ENCODE measurements at places on chromosomes 3 and 15. TPM values are rescaled to one million over a fixed set of nuclear protein-coding genes. Genes with fewer than 3 reads are reported as not detected.
A peak's percentile ranks its signal among the peaks of the same experiment; 100 is the strongest.

PP2D1 gene
- not detected for total RNA-seq

MLF1 gene
- 6.6 TPM for total RNA-seq

PLD1 gene
- total RNA-seq: 27.9 TPM

ZMYND10 gene
- 1.1 TPM for total RNA-seq

OXTR gene
- total RNA-seq: 0.23 TPM

CYP1A1 gene
- total RNA-seq: not detected

CILP gene
- not detected for total RNA-seq

SPINT1 gene
- total RNA-seq: 2.4 TPM

SEMA3F gene
- total RNA-seq: 4.4 TPM

TSC22D2 gene
- total RNA-seq: 5.1 TPM

FGF7 gene
- 0.20 TPM for total RNA-seq

SERPINI1 gene
- total RNA-seq: 1.5 TPM

CCNB2 gene
- 81.1 TPM for total RNA-seq

STAC gene
- 11.3 TPM for total RNA-seq

P2RY14 gene
- total RNA-seq: not detected

DNA sequence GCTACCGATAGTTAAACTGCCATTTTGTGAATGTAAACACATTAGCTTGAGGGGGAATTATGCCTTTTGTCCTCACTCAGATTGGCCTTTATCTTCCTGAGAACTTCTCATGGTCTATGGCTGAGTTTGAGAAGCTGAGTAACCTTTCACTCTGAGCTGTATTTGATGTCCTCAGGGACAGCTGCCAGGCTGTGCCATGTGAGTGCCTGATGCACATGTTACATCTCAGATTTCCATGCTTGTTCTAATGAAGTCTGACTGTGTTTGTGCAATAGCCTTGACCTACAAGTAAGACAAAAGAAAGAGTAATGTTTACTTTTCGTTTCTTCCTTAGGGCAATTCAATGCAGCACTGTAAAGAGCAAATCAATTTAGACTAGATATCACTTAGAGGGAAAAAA, 44.1 kb upstream of the ARL6 start:
- no peak for DNase-seq

GRCh38 chr3:36678216-36679013, 85.9 kb downstream of the DCLK3 start:
- no peak for DNase-seq

DNA sequence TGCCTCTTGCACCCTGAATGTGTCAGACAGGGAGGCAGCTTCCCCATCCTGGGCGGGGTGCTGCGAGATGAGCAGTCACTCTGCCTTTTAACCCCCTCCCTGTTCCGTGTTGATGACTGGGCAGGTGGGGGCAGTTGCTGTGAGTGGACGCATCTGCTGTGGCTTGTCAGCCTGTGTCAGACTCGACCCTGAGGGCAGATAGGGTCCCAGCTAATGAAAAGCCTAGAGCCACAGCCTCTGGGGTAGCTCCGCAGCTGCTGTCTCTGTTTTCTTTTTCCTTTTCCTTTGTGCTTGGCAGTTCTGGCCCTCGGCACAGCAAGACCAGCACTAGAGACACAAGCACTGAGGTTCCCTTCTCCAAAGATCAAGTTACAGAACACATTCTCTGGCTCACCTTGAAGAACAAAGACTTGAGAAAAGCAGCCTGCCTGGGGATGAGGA, 43.0 kb upstream of the GLCE start:
- no peak for DNase-seq

DNA sequence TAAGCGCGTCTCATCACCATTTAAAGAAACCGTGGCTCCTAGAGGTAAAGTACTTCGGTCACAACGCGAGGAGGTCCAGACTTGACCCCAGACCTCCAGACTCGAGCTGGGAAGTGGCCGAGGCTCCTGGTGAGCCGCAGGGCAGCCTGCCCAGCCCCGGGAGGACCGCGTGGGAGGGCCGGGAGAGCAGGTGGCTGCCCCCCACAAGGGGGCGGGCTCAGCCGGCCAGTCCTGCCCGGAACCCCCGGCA, at the start of gene SLC27A2:
SLC27A2 (plus strand) TSS at position 228 of the 250 bp plus-strand sequence. CDS start 232 bp downstream, outside the sequence.
- DNase-seq: no peak

DNA sequence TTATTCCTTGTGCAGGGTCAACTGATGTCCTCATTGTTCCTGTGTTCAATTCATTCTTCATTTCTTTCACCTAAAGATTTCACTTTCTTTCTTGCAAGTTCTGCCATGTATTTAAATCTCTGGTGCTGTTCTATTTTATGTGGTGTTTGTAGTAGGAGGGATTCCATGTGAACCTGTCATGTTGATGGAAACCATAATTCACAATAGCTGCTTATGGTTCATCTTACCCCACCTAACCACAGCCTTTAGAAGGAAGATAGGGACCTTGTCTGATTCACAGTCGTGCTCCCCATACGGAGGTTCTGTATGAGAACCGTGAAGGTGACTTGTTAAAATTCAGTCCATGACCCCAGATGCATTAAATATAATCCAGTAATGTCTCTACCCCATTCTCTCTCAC, 21.9 kb downstream of the SLCO2A1 start:
- DNase-seq: no peak

- DNase-seq: no peak
Observed at GRCh38 chr3:57985176-57985983, 22.8 kb upstream of the FLNB start.

- DNase-seq: no peak
Observed at GRCh38 chr15:25410649-25411048, 28.2 kb downstream of the UBE3A start.

- peak; percentile 18 for DNase-seq
Observed at GRCh38 chr15:69338535-69339213, 40.0 kb downstream of the PAQR5 start.

- DNase-seq: no peak
Observed at GRCh38 chr15:100869151-100869999, 10.3 kb upstream of the ALDH1A3 start.

DNA sequence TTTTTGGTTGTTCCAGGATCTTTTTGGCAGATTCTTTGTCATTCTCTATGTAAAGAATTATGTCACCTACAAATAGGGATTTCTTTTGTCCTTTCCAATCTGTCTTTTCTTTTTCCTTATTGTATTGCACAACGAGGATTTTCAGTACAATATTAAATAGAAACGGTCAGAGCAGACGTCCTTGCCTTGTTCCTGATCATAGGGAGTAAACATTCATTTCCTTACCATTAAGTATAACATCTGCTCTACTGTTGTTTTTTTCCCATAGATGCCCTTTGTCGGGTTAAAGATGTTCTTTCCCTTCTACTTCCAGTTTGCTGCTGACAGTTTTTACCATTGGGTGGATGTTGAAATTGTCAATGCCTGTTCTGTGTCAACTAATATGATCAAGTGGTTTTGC, 528.4 kb downstream of the OCA2 start:
- DNase-seq: no peak

GRCh38 chr15:36370731-36371112, 208.7 kb upstream of the CDIN1 start:
- DNase-seq: peak; percentile 11

- DNase-seq: no peak
Observed at GRCh38 chr3:339351-339750, 142.8 kb downstream of the CHL1 start.

- no peak for DNase-seq
Observed at GRCh38 chr3:42752441-42752840, 20.6 kb downstream of the CCDC13 start.

DNA sequence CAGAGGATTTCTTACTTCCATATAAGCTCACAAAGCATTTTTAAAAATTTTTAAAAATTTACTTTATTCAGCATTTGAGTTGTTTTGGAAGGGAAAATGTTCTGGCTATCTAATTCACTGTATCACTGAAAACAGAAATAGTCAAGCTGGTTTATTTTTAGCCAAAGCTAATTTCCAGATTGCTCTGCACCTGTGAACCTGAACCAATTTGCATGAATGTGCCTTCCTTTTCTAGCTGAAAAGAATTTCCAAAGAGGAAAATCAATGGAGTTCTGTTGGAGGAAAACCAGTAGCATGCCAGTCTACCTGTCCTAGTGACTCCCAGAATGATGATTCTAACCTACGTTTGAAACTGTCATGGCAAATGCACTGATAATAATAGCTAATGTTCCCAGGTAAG, 134.2 kb upstream of the LIPC start:
- DNase-seq: no peak

- no peak for DNase-seq
Observed at GRCh38 chr3:152319256-152319655, 50.5 kb downstream of the MBNL1 start.

DNA sequence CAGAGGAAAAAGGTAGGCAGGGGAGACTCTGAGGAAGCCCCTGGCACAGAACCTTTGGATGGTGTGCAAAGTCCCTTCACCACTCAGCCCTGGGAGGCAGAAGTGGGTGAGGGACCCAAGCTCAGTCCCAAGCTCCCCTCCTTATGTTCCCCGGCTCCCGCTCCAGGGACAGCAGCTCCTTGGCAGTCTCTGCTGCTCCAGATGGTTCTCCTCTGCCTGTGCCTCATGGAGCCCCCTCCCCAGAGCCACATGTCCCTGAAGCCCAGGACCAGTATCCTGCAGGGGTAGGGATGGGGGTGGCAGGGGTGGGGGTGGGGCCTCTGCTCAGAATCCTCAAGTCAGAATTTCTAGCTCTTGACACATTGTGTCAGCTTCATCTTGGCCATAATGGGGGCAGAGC, 8.0 kb upstream of the CAMKV start:
- DNase-seq: no peak

GRCh38 chr3:60657972-60658371, 593.3 kb downstream of the FHIT start:
- DNase-seq: no peak

- DNase-seq: no peak
Observed at GRCh38 chr3:197027896-197028727, 1.5 kb downstream of the MELTF start.

DNA sequence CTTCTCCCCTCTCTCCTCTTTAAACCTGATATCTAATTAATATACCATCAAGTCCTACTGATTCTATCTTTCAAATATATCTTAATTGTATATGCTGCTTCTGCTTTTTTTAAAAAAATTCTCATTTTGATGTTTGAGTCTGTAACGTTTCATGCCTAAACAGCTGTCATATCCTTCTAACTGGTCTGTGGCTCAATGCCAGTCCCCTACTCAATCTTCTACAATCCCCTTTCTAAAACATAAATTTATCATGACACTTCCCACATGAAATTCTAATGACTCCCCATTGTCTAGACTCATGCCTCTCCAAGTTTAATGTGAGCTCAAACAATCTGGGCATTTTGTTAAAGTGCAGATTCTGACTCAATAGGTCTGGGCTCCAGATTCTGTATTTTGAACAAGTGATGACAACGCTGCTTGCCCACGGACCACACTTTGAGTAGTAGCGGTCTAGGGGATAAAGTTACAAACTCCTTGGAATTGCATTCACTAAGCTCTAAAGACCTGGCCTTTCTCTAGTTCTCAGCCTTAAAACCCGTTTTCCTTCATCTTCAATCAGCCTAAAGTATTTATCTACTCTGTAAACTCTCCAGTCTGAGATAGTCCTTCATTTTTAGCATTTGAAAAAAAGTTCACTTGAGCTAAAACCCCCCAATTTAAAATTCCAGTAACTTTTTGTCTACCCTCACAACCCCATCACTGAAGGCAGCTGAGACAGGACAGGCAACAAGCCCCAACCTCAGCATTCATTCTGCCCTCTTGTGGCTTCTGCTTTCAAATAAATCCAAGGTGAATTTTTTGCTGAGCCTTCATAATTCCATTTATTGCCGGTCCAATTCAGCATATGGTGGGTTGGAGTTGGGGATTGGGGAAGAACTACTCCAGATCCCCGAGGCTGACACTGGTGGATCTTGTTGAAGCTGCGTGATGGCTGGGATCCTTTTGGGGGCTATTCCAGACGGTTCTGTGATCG, 88.1 kb upstream of the THRB start:
- peak; percentile 3 for DNase-seq

GRCh38 chr3:169161011-169161410, 502.5 kb downstream of the MECOM start:
- DNase-seq: no peak

DNA sequence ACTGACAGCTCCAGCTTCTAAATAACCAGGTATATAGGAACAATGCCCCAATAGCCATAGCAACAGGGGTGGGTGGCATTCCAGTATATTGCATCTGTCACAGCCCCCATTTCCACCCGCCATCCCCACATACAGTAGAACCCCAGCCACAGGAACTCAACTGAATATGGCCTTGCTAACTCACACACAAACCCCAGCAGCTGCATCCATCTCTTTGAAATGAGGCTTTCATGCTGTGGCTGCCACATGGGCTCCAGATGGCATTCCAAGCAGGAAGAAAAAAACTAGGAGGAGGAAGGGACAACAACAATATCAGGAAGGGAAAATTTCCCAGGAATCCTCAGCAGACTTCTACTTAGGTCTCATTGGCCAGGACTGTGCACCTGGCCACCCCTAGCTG, 54.6 kb downstream of the CCR3 start:
- DNase-seq: no peak

DNA sequence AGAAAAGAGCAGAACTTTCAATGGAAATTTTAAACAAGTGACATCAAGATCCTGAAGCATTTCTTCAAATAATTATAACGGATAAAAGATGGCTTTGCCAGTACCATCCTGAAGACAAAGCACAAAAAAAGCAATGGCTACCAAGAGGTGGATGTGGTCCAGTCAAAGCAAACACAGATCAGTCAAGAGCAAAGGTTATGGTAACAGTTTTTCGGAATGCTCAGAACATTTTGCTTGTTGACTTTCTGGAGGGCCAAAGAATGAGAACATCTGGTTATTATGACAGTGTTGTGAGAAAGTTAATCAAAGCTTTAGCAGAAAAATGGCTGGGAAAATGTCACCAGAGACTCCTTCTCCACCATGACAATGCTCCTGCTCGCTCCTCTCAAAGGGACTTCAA, 31.5 kb downstream of the FEM1B start:
- no peak for DNase-seq

- no peak for DNase-seq
Observed at GRCh38 chr15:80501476-80501875, 97.3 kb downstream of the ARNT2 start.

- DNase-seq: no peak
Observed at GRCh38 chr3:126924458-126924857, 58.5 kb upstream of the PLXNA1 start.

- no peak for DNase-seq
Observed at GRCh38 chr3:26346497-26346896, 276.1 kb upstream of the LRRC3B start.

- DNase-seq: no peak
Observed at GRCh38 chr15:56971571-56971970, 53.1 kb downstream of the TCF12 start.

GRCh38 chr3:106232956-106233355, 364.1 kb upstream of the CBLB start:
- no peak for DNase-seq

DNA sequence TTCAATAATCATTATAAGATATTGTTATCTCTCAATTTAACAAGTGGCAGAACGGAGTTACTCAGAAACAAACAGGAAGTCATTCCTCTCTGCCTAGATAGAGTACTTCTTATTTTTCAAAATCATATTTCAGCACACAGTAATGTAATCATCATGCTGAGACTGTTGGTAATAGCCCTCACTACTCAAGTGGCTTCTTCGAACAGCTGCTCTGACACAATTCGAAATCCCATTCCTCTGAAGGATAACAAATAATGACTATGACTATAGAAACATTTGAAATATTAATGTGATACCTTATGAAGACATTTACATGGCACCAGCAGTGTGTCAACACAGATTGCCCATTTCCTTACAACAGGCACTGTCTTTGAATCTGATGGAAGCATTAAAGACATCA, 1249.8 kb downstream of the NSUN3 start:
- DNase-seq: no peak
